ENCODE measurements at places on chromosomes 12 and 14.

GRCh38 chr12:16608946-16609539, 3.1 kb upstream of the LMO3 start:
- no peak overlapping the region for H3K4me3 ChIP-seq
- H3K27me3 ChIP-seq, result peaks cover 51% of the 10 kb centered on the region
- peaks cover 2% of the 10 kb centered on the region for H3K36me3 ChIP-seq
- no peak overlapping the region for H3K27ac ChIP-seq
- no peak for DNase-seq
- no peaks in the 10 kb centered on the region for H3K4me1 ChIP-seq

DNA sequence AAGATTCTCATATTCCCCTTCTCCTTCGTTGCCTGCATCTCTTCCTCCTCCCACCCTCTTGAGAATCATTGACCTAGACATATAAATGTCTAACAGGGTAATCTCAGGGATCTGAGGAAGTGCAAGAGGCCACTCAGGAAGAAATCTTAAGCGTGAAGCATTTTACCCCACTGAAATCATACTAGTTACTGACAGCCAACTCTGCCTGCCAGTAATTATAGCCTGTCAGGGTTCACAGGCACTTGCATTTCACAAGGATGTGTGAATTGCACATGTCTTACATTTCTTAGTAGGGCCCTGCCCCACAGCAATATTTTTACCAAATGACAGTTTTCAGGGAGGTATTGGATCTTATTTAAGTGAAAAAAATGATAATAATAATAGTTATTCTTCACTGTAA, 127.2 kb downstream of the SLC15A5 start:
- no peaks in the 10 kb centered on the region for H3K36me3 ChIP-seq
- H3K27me3 ChIP-seq, result no peaks in the 10 kb centered on the region
- no peak overlapping the region for H3K27ac ChIP-seq
- H3K4me3 ChIP-seq, result no peak overlapping the region
- no peaks in the 10 kb centered on the region for H3K4me1 ChIP-seq

DNA sequence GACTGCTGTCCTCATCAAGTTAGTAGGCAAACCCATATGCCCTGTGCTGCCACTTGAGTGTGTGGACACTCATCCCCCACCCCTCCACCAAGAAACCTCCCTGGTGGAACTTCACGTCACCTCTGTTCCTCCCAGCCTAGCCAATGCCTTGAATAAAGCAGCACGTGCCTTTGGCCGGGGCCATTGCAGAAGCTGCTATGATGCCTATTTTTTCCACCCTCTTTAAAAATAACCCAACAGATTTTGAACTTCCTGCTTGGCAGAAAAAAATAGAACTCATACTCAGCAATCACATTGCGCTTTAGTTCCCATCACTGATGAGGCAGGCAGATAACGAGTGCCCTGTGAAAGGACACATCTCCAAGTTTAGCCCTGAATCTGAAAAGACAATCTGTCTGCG, 23.1 kb upstream of the PWP1 start:
- no peaks in the 10 kb centered on the region for H3K27me3 ChIP-seq
- H3K36me3 ChIP-seq, result no peaks in the 10 kb centered on the region
- H3K4me3 ChIP-seq, result no peak overlapping the region
- H3K27ac ChIP-seq, result no peak overlapping the region
- DNase-seq, result no peak
- peaks cover 20% of the 10 kb centered on the region for H3K4me1 ChIP-seq

- no peak for DNase-seq
- H3K4me3 ChIP-seq, result no peak overlapping the region
- no peak overlapping the region for H3K27ac ChIP-seq
- H3K27me3 ChIP-seq, result no peaks in the 10 kb centered on the region
- H3K36me3 ChIP-seq, result no peaks in the 10 kb centered on the region
These were observed 797.4 kb downstream of the RPS29 start for GRCh38 chr14:48788771-48789170.

Measured in activated naive CD4-positive, alpha-beta T cell treated with anti-CD3 and anti-CD28 coated beads for 36 hours (primary cell).